ENCODE measurements at places on chromosomes 16 and 17.

- no peak for DNase-seq
Measured at GRCh38 chr16:74862743-74863244, 88.2 kb upstream of the FA2H start.

DNA sequence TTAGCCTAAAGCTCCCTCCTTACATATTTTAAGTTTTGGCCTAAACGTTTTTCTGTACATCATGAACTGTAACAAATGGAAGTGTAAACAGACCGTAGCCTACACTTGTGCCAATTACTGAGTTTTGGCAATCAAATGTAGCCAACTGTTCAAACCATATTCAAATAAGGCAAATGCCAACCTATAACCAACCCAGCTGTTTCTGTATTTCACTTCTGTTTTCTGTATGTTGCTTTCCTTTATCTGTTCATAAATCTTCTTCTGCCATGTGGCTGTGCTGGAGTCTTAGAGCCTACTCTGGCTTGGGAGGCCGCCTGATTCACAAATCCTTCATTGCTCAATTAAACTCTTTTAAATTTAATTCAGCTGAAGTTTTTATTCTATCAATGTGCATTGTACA is 6.9 kb upstream of the C16orf78 start:
- DNase-seq = no peak

DNA sequence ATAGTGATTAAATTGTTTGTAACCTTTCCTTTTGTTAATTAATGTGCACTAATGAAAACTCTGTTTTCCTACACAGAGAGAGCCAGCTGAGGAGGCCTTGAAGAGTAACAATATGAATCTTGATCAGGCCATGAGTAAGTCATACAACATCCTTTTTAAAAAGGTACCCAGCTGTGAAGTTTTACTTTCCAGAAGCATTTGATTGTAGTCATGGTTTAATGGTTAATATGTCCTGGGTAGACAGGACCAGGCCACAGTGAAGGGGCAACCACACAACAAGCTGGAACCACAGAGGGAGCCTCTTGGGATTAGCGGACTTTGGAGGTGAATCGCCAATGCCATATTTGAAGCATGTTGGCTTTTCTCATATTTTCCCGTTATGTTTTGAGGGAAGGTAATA is 55.6 kb downstream of the TMC6 start:
- no peak for DNase-seq

DNA sequence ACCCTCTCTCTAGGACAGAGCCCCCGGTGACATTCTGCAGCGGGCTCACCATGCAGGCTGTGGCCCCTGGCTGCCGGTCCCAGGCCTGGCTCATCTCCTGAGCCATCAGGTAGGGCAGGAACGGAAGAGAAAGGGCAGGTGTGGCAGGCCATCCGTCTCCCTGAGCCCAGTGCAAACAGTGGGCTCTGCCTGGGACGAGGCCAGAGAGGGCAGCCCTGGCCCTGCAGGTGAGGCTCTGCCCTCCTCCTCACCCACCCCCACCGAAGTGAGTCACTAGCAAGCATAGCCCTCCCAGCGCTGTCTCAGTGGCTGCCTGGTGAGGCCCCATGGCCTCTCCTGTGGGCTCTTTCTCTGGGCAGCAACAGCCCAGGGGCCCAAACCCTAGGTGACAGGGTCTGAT is 14.5 kb downstream of the OTOP3 start:
- no peak for DNase-seq

GRCh38 chr17:10064536-10064935 is 133.9 kb downstream of the GAS7 start:
- no peak for DNase-seq

GRCh38 chr17:43627653-43628052 is 34.1 kb downstream of the MEOX1 start:
- no peak for DNase-seq

- DNase-seq = no peak
Measured at GRCh38 chr17:11293480-11293879, 52.5 kb downstream of the SHISA6 start.

GRCh38 chr16:24035127-24035842 is 199.5 kb downstream of the PRKCB start:
- peak; percentile 46 for DNase-seq

- no peak for DNase-seq
Measured at GRCh38 chr17:14838567-14838966, 426.6 kb downstream of the PMP22 start.

- no peak for DNase-seq
Measured at GRCh38 chr16:48961546-48961945, 320.1 kb downstream of the CBLN1 start.

DNA sequence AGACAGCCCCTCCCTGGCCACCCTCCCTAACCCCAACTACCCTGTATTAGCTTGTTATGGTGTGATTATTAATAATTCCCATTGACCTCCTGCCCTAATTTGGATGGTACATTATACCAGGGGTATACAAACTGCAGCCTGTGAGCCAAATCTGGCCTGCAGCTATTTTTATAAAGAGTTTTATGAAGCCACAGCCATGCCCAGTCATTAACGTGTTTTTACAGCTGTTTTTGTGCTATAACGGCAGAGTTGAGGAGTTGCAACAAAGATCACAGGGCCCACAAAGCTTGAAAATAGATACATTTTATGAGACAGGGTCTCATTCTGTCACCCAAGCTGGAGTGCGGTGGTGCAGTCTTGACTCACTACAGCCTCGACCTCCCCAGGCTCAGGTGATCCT is 6.0 kb downstream of the METTL22 start:
- DNase-seq = no peak

- no peak for DNase-seq
Measured at GRCh38 chr17:1423456-1424135, 23.6 kb upstream of the YWHAE start.

GRCh38 chr17:27384261-27384701 is 72.0 kb upstream of the KSR1 start:
- no peak for DNase-seq

DNA sequence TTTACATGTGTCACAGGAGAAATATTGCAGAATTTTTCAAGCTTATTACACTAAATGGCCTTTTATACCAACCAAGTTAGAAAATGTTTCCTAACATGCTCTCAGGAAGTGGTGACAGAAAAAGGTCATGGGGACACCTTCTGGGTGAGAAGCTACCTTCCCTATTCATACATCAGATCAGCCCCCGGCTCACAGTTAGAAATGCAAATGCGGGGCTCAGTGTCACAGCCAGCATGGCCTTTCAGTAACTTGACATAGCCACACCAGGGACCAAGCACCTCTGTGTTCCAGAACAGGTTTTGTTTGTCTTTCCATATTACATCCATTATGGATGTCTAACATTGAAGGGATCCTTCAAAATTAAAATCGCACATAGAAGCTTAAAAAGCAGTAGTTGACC is 59.5 kb downstream of the CHD9NB start:
- DNase-seq = no peak

DNA sequence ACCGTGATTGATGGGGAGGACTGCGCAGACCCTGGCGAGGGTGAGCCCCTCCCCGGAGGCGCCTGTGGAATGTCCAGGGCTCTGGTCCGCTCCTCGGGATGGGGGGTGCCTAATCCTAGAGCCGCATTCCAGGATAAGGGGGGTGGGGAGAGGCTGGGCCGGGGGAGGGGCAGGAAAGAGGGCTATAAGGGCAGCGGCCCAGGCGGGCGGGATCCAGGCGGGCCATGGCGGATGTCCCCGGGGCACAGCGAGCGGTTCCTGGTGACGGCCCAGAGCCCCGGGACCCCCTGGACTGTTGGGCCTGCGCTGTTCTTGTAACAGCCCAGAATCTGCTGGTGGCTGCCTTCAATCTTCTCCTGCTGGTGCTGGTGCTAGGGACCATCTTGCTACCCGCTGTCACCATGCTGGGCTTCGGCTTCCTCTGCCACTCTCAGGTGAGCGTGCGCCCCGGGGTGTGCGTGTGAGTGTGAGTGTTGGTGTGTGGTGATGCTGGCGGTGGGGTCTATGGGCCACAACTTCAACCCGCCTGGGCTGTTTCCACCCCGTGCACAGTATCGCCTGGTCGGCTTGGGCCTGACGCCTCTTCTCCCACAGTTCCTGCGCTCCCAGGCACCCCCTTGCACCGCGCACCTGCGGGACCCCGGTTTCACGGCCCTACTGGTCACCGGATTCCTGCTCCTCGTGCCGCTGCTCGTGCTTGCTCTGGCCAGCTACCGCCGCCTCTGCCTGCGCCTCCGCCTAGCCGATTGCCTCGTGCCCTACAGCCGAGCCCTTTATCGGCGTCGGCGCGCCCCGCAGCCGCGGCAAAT is at the start of gene TMEM88:
Gene TMEM88 (plus strand): TSS at position 216 of the 809 bp plus-strand sequence. CDS start 9 bp downstream, at position 225.
- no peak for DNase-seq

- no peak for DNase-seq
Measured at GRCh38 chr16:89581045-89581695, 5.6 kb downstream of the CPNE7 start.

DNA sequence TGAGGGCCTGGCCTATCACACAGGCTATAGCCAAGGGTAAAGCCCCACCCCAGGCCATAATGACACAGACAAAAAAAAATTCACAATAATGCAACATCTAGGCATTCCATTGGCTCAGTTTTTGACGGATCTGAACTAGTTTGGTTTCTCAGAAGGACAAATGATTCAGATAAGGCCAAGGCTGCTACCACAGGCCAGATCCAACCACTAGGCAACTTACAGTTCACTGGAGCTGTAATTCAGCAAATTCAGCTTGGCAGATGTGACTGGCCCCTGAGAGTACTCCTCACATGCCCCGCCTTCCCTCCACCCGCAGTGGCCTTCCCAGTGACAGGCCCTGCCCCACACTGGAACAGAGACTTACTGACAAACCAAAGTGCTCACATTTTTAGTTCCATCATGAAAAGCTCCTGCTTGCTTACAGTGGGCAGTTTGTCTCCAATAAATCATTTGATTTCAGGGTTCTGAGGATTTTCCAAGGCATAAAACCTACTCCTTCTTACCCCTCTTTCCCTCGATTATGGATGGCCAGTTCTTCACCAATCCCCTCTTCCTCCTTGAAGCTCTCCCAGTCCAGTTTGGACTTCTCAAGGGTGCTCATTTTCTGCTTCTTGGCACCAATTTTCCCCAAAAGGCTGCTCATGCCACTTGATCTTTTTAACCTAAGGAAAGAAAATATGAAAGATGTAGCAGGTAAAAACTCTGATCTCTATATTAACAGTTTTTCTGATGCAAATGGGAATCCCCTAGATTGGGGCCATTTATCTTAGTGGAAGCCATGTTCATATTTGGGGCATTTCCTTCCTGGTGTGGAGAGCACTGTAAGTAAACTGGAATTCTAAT is 53.3 kb upstream of the BCAR1 start:
- no peak for DNase-seq

GRCh38 chr16:55453909-55454308 is 25.1 kb upstream of the MMP2 start:
- no peak for DNase-seq

- DNase-seq = no peak
Measured at GRCh38 chr16:85425074-85425662, 188.0 kb upstream of the GSE1 start.

DNA sequence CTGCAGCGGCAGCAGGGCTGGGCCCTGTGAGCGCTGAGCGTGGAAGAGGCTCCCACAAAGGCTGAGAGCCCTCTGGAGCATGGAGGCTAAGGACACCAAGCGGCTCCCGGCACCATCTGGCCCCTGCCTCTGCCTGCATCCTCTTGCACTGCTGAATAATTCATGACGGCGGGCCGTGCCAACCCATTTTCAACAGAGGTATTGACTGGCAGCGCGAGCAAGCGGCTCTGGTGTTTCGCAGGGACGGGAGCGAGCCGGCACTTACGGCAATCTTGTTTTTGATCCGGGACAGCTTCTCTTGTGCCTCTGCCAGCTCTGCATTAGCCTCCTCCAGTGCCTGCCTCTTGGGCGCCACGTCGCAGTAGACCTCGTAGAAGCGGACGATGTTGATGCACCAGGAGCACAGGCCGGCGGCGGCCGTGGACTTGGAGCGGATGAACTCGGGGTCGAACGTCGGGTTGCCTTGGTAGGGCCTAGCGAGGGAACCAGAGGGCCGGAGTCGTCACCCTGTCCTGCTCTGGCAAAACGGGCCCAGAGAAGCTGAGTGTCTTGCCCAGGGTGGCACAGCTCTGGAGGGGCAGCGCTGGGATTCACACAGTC is 80.4 kb downstream of the PGS1 start:
- no peak for DNase-seq

- no peak for DNase-seq
Measured at GRCh38 chr16:65119901-65120401, 1.9 kb downstream of the CDH11 start.

DNA sequence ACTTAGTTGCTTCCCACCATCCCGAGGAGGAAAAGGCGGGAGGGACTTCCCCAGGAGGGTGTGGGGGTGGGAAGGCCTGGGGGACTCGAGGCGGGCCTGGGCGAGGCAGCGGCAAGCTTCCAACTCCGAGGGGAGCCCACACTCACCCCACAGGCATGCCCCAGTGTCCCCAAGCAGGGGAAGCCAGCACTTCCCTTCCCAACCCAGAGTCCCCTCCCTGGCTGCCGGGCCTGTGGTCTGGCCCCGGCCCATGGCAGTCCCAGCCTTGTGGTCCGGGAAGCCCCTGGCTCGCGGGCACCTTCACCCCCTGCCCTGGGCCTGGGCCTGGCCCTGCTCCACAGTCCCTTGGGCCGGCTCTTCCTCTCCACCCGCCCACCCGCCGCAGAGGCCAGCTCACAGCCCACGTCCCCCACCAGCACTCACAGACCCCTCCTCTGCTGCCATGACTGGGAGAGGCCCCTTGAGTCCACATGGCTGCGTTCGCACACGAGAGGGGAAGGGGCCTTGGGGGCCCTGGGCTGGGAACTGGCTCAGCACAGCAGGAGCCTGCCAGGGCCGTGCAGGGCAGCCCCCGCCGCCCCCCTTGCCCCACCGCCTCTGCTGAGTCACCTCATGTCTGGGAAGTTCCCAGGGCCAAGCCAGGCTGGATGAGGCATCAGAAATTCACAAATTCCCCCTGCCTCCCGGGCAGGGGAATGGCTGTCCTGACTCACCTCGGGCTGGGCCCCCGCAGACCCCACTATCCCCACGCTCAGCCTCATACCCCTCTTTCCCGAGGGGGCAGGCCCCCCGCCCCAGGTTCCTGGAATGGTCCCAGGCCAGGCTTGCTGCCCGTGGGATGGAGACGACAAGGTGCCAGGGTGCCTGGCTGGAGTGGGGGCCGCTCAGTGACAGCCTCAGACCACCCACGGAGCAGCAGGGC is 27.8 kb downstream of the BAHCC1 start:
- DNase-seq = no peak
